DMS79 (cell line): ENCODE measurements at places on chromosomes 5 and 9.

- no peak for DNase-seq
These were observed 124.3 kb downstream of the UGCG start for GRCh38 chr9:112020680-112021596.

- DNase-seq: no peak
These were observed 518 bp downstream of the SPRY4 start for GRCh38 chr5:142324136-142324870.

DNA sequence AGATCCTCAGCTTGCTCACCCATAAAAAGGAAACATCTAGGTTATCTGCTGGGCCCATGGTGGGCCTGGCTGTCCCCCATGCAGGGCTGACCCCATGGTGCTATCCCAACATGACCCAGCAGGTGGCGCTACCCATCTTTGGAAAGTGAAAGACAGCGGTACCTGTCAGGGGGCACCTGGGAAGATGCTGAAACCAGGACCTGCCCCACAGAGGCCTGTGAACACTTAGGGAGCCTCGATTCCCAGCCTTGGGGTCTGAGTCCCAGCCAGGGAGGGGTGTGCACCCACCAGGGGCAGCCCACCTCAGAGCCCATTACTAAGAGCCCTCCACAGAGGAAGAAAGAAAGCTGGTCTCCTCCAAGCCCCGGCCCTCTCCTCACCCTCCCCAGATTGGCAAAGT, 46.6 kb upstream of the IPPK start:
- no peak for DNase-seq

DNA sequence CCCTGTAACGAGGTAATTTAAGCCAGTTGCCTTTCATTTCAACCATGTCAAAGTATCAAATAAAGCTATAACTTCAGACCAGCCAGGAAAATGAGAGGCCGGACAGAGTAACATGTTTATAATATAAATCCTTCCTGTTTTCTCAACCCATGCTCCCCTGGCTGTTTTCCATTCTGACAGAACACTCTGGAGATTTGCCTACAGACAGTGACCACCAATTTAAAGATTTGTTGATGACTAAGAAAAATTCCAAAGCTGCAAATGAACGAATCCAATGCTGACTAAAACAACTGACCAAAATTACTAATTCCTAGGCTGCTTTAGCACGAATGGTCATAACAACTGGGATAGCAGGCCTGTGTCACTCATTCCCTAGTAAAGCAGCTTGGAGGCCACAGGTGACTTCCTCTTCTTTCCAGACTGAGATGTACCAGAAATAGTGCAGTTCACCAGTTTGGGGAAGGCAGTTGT, 141.4 kb downstream of the AOPEP start:
- no peak for DNase-seq

DNA sequence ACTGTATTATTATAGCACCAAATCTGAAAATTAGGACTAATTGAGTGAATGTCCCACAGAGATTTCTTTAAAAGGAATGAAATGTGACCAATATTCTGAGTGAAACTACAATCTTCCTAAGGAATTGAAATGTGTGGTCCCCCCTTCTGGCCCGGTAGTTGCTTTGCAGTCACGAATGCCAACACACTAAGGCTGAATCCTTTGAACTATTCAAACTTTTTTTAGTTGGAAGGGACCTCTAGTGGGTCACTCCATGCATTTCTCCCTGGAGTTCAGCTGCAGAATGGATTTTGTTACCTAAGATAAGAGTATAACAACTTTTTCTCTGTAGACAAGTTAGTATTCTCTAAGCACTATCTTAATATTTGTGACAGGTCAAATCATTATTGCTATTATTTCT, 2.8 kb downstream of the CDH6 start:
- DNase-seq: no peak

GRCh38 chr5:127290946-127291693, 524 bp downstream of the MEGF10 start:
- no peak for DNase-seq

DNA sequence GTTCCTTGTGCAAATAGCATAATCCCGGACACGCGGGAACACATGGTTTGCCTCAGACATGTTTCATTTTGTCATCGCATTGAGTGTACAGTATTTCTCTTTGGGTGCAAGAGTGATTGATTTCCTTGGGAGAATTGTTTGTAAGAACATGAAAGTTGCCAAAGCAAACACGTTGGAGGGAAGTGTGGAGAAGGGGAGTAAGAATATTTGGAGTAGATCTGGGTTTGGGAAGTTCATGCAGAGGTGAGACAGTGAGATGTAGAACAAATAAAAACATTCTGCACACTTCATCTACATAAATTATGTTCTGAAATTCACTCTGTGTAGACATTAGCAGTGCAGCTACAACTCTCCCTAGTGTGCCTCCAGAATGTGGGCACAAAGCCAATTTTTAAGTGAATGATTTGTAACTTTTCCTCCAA, 24.0 kb downstream of the FOXD1 start:
- DNase-seq: no peak

DNA sequence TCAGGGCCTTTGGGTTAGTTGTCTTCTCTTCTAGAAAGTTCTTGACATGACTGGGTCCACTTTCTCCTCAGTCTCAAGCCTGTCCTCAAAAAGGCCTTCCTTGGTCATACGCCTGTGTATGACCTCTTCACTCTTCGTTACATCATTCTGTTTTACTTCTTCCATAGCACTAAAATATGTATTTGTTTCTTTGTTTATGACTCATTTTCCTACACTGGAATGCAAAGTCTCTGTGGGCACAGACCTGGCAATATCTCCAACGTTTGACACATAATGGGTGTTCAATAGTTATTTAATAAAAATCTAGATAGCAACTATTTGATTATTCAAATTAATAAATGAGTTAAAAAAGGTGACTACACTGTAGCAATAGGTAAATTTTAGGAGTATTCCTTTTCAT, 85.1 kb downstream of the YIPF5 start:
- no peak for DNase-seq

DNA sequence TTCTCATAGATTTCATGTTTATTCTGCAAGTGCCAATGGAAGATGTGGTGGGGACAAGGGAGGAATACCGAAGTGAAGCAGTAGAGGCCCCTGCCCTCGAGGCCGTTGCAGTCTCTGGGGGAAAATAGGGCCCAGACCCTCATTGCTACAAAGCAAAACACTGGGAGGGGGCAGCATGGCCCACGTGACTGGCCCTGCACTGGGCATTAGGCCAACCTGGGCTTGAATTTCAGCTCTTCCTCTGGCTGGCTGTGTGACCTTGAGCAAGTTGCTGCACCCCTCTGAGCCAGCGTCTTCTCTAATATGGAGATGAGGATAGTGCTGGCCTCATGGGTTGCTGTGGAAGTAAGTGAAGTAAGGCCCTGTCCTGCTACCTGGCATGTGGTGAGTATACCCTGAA, 709 bp upstream of the SYNPO start:
- no peak for DNase-seq

DNA sequence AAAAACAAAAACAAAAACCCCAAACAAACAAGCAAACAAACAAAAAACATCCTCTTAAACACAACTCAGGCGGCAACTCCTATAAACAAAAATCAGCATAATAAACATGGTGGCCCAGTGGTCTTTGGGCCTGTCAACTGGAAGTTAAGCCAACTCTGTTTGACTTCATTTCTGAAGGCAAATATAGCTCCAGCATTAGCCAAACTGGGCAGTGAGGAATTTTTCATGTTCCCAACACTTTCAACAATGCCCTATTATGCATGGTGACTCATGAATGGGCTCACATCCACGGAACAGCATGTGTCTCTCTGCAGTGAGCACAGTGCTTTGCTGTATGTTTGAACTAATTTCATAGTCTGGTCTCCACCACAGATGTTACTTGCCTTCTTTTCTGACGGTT, 143.9 kb upstream of the STC2 start:
- DNase-seq: no peak

DNA sequence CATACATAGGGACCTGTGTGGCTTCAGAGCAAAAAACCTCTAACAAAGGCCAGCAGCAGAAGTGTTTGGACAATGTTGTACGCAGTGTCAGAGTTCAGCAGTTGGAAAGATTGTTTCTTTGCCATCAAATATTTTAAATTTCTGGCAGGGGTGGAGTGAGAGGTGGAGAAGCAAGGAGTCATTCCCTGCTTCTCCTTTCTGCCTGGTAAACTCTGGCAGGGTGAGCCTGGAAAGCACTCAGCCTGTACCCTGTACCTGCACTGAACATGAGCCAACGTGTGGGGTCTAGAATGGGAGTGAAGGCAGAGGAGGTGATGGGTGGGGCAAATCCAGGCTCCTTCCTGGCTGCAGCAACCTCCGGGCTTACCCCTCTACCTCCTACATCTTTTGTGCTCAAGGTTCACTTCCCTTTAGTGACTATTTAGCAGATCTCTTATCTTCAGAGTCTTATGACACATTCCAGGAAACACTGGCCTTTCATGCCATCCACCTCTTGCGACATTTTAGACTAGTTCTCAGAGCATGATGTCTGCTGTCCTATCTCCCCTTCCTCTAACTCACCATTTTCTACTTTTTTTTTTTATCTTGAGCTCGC, 445.0 kb upstream of the PIK3R1 start:
- no peak for DNase-seq

DNA sequence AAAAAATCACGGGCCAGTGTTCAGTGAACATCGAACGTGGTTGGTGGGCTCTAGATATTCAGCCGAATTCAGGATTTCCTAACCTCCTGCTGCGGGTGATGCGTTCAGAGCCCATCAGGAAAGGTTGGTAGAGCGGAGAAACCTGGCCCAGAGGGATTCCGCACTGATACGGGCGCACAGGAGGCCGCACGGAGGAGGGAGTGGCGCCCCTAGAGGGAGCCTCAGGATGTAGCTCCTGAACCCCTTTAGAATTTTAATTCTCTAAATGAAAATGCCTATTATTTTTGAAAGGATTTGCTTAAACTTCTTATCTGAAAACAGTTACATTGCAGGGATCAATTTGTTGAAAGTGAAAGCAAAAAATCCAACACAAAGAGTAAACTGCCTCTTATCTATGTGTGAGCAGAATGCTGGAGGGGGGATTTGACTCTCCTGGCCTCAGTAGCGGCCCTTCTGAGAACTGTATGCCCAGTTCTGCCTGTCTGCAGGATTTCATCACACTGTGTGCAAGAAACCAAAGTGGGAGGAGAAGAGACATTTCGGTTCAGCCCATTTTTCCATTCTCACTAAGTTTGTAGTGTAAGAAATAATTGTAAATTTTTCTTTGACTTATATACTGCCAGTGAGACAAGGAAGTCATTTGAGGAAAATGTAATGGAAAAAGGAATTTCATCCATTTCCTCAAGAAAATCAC, 75.9 kb downstream of the TENT4A start:
- DNase-seq: no peak

DNA sequence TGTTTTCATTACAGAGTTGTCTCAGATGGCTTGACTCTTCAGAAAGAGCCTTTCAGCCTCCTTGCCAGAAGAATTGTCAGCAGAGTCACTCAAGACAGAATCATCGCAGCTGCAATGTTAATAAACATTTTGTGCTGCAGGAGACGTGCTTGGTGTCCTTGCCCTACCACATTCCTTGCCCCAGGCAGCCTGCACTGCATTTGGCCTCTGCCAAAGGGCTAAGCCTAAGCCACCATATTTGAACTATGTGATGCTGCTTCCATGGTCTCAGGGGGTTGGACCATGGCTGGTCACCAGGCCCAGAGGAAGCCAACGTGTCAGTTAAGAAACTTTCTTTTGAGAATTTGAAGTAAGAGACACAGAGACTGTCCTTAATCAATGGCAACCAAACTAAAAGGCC, 145.4 kb downstream of the ACTL7B start:
- DNase-seq: no peak

DNA sequence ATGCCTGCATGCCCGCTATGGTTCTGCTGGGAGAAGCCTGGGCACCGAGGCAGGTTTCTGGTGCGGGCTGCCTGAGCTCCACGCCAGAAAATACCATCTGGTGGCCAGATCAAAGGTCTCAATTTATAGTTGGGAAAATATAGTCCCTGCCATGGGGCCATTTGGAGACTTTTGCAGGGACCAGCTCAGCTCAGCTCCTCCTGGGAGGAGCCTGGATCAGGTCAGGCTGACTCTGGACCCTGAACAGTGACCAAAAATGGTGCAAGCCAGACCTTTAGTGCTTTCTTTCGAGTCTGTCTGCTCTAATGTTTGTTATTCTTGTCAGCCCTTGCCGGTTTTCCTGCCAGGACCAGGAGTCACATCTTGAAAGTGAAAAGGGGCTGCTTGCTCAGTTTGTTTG, 31.8 kb downstream of the HMCN2 start:
- DNase-seq: no peak

- DNase-seq: no peak
These were observed 13.9 kb upstream of the UBLCP1 start for GRCh38 chr5:159249158-159249557.

DNA sequence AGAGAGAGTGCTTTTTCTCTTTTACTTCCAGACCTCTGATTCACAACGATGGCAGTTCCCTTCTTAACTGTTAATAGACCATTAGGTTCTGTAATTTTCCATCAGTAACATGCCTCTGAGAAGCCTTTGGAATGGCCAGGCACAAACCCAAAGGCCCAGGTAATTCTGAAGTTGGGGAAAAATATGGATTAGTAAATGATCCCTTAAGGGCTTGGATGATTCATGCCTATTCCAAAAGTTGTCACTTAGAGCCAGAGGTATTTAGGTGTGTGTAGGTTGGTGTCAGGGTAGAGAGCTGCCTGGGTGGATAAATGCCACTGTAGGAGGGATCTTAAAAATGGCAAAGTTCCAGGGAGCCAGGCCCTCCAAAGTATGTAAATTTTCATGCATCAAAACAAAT, 228.8 kb downstream of the PLK2 start:
- DNase-seq: no peak

- no peak for DNase-seq
These were observed 617.6 kb downstream of the KIF4B start for GRCh38 chr5:155631116-155631515.

DNA sequence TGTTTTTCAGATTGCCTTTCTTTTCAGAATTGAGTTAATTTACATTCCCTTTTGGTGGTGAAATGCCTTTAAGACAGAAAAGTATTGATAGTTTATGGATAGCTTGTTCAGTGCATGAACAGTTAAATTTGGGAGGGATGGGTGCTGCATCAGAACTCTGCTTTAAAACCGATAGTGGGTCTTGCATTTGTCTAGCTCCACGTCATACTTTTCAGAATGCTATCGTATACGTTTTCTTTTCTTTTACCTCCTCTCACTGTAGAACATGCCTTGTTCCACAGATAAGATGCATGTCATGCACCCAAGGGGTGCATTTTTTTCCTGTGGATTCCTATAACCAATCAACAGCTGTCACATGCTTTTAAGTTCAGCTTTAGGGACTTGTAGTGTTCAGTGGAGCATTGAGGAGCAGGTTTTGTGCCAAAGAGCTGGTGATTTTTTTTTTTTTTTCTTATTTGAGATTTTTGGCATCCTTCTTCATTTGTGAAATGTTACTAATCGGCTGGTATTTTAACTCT, 2.3 kb downstream of the SLC44A1 start:
- DNase-seq: no peak

DNA sequence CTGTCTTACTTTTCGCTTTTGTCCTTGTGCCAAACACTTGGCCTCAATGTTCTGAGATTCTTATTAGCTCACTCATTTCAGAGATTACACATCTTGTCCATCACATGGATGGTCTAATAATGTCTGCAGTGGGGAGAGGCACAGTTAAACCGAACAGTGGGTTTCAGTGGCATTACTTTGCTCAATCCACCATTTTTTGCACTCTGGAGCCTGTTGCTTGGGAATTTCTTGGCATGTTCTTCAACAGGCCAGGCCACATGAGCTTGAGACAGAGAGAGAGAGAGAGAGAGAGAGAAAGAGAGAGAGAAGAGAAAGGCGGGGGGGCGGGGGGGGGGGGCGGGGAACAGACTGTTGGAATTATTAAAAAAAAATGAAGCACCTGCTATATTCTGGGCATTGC, 1327.8 kb upstream of the WWC1 start:
- DNase-seq: no peak

- no peak for DNase-seq
These were observed 54.0 kb upstream of the HSPB3 start for GRCh38 chr5:54401515-54401914.
